ENCODE measurements at places on chromosomes 4 and X.

DNA sequence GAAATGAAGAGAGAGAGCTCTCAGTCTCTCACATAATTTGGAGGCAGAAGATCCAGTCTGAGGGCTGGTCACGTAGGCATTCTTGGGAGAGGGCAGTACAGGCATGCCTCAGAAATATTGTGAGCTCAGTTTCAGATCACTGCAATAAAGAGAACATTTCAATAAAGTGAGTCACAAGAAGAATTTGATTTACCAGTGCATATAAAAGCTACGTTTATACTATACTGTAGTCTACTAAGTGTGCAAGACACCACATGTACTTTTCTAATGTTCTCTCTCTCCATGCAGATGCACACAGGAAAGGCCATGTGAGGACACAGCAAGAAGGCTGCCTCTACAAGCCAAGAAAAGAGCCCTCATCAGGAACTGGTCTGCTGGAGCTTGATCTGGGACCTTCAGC is 583.5 kb upstream of the FAT1 start:
- no peak for DNase-seq

- no peak for DNase-seq
Measured at GRCh38 chr4:140439644-140440142, 12.2 kb upstream of the CLGN start.

DNA sequence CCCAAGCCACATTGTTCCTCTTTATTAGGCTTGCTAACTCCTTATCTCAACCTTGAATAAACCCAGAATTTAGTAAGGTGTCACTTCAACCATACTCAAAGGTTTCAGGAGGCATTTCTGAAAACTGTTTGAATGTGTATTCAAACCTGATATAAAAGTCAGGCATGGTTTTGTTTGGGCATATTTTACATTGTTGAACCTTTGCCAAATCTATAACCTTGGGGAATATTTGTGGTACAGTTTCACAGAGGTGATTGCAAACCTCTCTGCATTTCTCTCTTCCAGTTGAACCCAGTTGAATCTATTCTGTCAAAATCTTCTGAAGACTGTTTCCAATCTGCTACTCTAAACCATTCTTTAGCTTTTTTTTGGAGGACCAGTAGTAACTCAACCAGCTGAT is 409.0 kb downstream of the TECRL start:
- no peak for DNase-seq

DNA sequence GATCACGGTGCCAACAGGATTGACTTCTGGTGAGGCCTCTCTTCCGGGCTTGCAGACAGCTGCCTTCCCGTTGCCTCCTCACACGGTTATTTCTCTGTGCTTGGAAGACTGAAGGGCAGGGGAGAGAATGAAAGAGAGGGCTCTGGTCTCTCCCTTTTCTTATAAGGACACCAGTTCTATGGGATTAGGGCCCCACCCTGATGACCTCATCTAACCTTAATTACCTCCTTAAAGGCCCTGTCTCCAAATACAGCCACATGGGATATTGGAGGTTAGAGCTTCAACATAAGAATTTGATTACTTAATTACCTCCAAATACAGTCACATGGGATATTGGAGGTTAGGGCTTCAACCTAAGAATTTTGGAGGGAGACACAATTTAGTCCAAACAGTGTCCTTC is 46.5 kb downstream of the EVC start:
- DNase-seq = no peak

GRCh38 chr4:77360451-77360850 is 203.4 kb downstream of the CCNG2 start:
- no peak for DNase-seq

DNA sequence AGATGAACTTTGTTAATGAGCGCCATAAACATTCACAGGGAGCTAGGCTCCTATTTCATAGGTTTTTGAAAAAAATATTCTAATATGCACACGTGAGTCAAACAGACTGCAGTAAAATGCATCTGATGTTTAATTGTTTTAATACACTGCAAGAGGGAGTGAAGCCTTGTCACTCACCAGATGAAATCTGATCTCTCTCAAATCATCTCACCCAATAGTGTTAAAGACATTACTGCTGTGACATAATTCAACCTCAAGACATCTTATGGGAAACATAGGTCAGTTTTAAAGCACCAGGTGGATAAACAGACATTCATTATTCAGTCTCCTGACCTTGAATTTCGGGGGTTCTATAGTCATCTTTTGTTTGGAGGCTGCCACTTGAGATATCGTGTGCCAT is 148.3 kb downstream of the MAML3 start:
- peak; percentile 13 for DNase-seq

DNA sequence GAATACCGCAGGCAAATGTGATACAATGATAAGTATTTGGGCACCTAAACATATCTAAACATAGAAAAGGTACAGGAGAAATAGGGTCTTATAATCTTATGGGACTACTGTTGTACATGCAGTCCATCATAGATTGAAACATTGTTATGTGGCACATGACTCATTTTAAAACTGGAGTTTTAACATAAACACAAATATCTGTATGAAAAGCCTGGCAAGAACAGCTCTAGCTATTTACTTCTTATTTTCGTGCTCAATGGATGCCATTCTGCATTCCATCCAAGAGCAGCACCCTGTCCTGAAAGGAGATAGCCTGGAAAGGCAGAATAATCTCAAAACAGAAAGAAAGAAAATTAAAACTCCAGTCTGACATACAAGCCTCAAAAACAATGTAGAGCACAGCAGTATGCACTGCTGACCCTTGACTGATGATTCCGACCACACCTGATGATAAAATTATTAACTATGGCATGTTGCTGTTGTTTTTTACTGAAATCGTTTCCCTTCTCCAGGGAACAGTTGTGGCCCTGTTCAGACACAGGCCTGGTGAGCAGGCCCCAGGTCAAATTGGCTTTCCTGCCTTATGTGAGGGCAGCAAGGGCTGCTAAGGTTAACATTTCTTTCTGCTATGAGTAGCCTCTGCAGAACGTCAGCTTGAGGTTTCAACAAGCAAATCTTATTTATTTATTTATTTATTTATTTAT is 152.7 kb downstream of the APBB2 start:
- no peak for DNase-seq

GRCh38 chrX:40625294-40625693 is 2.1 kb downstream of the MPC1L start:
- DNase-seq = no peak
